ENCODE measurements at places on chromosomes 2 and 18.
A peak's percentile ranks its signal among the peaks of the same experiment; 100 is the strongest.

DNA sequence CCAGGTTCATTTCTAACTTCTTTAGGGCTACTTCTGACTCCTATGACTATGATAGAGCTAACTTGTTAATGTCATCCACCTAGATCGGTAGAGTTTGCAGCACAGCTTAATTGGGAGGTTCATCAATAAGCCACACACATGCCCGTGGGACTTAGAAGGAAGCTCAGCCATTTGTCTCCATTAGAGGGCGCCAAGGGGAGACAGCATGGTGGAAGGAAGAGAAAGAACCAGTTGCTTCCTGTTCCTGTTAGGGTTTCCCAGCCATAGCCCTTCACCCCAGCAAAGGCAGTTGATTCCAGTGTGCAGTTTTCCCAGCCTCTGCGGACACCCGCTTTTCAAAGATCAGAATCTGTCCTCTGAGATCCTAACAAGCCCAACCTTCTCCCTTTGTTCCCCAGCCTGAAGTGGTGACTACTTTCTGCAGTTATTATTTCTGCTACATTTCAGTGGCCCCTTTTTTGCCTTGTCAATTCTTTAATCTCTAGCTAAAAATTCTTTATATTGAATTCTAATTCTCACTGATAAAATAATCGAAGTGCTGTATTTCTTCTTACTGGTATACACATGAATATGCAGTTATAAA lies 30.3 kb downstream of the MAIP1 start:
- peak; percentile 78 for DNase-seq

DNA sequence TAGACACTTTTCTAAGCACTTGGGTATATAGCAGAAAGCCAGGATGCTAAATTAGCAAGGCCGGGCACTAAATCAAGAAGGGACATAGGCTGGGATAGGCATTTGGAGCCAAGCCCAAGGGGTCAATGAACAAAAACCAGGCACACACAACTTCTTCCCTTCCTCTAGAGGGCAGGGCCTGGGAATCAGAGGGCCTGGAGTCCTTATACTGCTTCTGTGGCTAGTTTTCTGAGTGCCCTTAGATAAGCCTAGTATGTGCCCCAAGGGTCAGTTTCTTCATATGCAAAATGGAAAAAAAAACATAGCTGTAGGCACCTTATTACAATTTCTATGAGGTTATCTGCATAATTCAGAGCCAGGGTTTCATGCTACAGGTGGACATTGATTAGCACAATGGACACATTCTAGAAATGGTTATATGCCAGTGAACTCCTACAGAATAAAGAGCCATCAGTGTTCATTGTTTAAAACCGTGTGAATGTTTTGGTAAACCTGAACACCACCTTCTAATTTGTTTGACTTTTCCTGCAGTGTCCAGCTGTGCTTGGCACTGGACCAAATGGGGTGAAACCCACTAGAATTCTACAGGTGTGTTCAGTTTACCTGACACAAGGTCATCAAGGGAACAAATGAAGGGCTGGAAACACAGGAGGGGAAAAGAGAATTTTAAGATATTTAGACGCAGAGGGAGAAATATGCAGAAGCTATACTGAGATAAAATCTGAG lies 49.6 kb downstream of the PAX8 start:
- no peak for DNase-seq

DNA sequence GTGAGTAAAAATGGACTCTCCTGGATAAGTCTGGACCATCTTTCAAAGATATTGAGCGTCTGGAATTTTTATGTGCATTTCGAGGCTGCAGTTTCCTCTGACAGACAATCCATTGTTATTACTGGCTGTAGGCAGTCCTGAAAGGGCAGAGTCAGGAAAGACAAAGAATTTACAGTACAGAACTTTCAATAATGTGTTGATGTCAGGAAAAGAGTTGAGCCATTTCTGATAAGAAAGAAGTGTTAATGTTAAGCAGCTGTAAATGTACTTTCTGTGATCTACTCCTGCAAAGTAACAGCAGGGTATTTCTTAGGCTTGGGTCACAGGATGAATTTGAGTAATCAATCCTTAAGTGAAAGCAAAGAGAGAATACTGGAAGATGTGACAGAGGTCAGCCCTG lies 29.8 kb downstream of the TSPYL6 start:
- no peak for DNase-seq

- no peak for DNase-seq
These were observed 72.1 kb downstream of the TBR1 start for GRCh38 chr2:161488131-161488699.

DNA sequence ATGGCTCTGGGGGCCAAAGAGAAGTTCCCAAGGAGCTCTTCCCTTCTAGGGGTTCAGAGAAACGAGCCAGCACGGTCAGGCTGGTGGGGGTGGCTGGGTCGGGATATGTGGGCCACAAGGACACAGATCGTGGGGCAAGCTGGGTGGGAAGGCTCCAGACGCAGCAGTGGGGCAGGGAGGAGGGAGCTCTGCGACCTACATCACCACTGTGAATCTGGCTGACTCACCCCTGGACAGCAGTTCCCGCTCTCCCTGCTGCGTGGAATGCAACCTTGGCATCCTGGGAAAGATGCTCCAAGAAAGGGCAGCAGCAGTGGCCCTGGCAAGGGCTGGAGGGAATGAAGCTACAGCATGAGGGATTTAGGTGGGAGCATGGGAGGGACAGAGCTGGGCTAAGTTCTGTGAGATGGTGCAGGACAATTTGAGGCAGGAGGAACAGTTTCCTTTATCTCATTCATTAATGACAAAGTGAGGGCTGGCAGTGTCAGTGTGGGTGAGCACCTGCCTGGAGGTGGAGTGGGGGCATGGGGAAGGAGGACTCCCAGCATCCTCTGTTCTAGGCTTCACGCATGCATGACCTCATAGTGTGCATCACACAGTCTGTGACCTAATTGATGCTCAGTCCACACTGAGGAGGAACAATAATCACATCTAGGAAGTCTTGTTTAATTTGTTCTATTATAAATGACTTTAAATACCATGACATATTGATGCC lies 25.0 kb downstream of the CELF4 start:
- DNase-seq = no peak

DNA sequence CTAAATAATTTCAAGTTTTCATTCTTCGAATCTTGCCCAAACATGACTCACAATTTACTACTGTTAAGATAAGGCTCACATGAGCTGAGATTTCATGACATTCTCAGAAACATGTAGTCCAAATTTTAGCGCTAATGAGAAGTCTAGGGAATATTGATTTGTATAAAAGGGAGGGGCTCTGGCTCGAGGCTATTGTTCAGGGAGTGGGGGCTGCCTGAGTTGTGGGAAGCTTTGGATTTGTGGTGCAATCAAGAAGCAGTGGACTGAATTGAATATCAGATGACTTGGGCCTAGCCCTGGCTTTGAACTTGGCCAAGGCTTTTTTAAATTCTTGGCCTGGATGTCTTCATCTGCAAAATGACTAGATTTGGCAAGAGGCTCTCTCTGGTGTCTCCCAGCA lies 674.9 kb upstream of the FANCL start:
- no peak for DNase-seq

DNA sequence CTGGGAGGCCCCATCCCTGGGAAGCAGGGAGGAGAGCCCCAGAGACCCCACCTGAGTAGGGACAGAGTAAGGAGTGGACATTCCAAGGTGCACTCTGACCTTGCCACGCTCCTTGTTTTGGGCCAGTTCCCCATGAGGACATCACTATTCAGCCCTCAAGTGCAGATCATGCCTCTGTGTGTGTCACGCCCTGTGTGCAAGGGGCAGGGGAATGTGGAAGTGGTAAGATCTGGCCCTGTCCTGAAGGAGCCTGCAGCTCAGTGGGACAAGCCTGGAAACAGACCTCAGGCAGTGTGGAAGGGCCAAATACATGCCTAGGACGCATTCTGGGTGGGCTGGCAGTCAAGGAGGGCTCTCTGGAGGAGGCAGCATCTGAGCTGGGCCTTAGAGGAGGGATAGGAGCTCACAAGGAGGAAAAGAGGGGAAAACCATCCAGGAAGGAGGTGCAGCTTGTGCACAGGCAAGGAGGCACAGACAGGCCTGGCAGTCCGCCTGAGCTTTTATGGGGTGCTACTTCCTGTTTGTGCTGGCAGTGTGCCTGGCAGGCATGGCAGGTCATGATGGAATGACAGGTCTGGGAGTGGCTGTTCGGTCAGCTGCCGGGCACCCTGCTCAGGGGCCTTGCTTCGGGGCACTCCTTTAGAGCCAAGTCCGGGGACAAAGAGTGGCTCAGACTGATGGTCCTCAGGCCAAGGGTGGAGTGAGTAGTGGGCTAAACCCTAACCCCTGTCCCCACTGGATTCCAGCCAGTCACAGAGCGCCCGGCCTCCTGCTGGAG lies 3.3 kb downstream of the KLHL30 start:
- no peak for DNase-seq

- DNase-seq = no peak
These were observed 49.9 kb upstream of the HS6ST1 start for GRCh38 chr2:128368437-128369107.

DNA sequence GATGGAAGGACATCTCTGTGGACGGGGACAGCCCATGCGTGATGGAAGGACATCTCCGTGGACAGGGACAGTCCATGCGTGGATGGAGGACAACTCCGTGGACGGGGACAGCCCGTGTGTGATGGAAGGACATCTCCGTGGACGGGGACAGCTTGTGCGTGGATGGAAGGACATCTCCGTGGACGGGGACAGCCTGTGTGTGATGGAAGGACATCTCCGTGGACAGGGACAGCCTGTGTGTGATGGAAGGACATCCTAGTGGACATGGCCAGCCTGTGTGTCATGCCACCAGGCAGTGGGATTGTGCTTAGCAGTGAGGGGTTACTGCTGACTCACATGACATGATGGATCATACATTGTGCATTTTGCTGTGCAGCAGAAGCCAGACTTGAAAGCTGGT lies 30.0 kb upstream of the NFATC1 start:
- no peak for DNase-seq

DNA sequence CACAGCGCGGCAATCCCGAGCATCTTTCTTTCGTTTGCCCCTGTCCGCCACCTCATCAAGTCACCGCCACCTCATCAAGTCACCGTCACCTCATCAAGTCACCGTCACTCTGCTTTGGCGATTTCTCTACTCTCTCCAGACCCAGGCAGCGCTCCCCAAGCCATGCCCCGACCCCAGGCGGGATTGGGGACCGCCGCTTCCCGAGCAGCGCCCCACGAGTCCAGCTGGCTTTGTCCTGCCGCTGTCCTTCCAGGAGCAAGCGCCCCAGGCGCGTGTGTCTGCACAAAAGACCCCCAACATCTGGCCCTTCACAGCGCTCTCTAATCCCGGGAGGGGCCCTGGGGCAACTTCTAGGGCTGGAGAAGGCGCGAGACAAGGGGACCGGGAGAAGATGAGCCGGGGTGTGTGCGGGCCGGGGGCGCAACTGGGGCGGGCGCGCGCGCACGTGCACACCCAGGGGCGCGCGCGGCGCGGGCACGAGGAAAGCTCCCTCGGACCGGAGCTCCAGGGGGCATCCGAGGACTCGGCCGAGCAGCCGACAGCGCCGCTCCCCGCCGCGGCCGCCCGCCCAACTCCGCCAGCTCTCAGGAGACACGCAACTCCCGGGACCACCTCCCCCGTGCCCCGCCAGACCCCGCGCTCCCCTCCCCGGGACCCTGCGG lies 633 bp upstream of the RNF152 start:
- peak; percentile 16 for DNase-seq

- DNase-seq = no peak
These were observed 441.7 kb downstream of the TXNL1 start for GRCh38 chr18:56196495-56197225.

GRCh38 chr2:220569112-220569897 lies 941.9 kb downstream of the SLC4A3 start:
- DNase-seq = no peak

Measured in activated CD4-positive, alpha-beta T cell treated with anti-CD3 and anti-CD28 coated beads, Interleukin-2, Interleukin-6, amounts not matched to agents 100 ng/mL and 50 ng/mL, durations not matched to agents 16 hours and 8 hours (primary cell).